ENCODE measurements at places on chromosomes 13 and 19.

DNA sequence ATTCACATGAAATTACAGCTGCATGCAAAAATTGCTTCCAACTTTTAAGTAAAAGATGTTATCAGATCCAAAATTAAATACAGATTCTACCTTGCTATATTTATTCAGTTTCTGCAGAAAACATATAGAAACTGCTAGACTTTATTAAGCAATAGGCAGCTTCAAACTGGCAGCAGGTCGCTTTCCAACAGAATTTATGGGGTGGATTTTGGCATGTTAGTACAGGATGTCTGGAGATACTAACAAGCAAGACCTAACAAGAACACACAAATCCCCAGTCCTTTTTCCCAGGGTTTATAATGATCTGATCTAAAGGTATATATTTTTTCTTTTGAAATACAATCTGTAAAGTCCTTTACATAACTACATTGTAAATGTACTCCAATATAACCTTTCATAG is 27.5 kb downstream of the TBC1D4 start:
- no peak for DNase-seq

DNA sequence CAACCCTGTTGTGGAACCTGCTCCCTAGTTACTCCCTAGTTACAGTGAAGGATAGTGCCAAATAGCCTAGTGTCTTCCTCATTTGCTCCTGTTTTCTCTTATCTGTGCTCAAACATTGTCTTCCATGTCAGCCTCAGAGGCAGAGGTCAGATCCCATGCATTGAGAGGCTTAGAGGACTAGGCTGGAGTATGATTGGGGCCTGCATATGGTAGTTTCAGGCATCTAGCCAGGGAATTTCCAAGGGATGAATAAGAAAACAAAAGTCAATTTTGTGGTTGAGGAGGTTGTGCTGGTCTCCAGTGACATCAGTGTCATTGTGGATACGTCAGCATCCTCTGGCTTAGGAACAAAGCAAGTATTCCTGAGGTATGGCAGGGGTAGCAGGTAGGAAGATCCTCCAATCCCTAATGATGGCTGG is 9.4 kb downstream of the ZNF546 start:
- no peak for DNase-seq

DNA sequence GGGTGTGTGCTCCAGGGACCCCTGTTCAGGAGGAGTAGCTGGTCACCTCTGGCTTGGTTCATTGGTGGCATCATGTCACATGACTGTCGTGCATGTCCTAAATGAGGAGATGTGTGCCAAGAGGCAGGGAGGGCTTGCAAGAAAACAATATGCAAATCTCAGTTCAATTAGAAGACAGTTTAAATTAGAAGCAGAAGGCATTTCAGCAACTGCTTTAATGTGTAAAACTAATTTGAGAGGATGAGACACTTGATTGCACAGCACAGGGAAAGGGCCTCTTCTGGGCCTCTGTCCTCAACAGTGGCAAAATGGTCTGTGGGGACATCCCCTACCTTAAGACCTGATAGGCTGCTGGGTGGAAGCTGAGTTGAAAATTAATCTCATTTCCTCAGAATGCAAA is 54.6 kb downstream of the SPATA13 start:
- DNase-seq, result no peak

- no peak for DNase-seq
Measured at GRCh38 chr19:2274931-2275535, 6.9 kb downstream of the PEAK3 start.

- no peak for DNase-seq
Measured at GRCh38 chr13:95360464-95361097, 59.3 kb upstream of the ABCC4 start.

GRCh38 chr19:19278315-19278714 is 5.2 kb upstream of the TM6SF2 start:
- DNase-seq, result no peak

DNA sequence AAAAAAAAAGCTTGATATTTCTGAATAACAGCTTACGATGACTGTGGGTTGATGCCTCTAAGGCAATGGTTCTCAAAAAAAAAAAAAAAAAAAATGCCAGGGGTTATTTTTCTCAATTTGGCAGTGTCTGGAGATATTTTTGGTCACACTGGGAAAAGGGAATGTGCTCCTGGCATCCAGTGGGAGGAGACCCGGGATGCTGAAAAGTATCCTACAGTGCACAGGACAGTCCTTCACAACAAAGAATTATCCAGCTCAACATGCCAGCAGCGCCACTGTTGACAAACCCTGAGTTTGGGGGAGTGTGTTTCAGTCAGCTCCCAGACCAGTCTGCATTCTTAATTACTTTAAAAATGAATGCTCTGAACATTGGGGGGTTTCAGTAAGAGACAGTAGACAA is 54.5 kb downstream of the FLT3 start:
- no peak for DNase-seq

DNA sequence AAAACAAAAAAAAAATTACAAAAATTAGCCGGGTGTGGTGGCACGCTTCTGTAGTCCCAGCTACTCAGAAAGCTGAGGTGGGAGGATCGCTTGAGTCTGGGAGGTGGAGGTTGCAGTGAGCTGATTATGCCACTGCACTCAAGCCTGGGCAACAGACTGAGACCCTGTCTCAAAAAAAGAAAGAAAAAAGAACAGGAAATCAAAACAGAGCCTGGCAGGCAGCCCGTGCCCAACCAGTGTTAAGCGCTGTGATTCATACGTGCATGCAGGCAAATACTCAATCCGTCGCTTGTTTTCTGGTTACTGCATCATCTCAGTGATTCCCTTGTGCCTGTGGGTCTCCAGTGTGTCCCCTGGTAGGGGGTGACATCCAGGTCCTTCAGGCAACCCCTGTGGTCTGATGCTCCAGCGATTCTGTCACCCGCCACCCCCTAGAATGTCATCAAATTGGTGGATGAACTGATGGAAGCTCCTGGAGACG is 18.1 kb downstream of the DDX39A start:
- DNase-seq, result no peak

- DNase-seq, result no peak
Measured at GRCh38 chr13:50928659-50929462, 19.3 kb downstream of the RNASEH2B start.

DNA sequence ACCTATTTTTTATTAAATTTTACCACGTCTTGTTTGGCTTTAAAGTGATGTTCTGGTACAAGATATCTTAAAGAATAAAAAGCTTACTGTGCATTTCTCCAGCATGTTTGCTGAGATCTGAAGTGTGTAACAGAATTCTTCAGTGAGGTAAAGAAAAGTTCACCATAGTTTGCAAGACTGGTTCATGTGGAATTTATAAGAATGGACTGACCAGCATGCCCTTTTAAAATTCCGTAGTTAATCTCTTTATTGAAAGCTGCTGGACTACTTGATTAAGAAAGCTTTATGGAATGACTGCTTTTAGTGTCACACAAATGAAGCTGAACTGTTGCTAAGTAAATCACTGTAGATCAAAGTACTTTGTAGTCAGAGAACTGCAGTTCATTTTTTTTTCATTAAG is 119.2 kb downstream of the GPC6 start:
- DNase-seq, result no peak

- no peak for DNase-seq
Measured at GRCh38 chr13:28754698-28755545, 36.2 kb upstream of the SLC46A3 start.

DNA sequence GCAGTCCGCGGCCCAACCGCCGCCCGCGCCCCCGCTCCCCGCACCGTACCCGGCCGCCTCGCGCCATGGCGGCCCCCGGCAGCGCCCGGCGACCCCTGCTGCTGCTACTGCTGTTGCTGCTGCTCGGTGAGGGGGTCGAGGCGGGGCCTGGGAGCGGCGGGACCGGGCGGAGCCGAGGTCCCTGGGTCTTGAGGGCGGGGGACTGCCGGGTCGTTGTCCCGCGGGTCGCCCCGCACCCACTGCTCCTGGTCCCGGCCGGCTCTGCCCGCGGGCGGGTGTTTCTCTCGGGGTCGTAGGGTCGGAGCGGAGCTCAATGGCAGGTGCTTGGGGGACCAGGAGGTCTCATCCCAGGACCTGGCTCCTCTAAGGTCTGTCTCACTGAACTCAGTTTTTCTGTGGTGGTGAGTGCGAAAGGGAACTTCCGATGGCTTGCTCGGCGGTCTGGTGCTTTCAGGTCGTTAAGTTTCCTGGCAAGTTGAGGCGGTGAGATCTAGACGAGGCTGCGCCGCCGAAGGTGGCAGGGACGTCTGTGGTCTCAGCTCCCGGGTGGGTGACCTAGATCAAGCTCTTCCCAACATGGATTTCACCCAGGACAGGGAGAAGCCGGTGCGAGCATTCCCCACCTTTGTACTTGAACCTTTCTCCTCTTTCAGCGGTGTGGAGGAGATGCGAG is 467 bp downstream of the LAMP1 start:
- DNase-seq, result no peak

GRCh38 chr19:46068345-46069258 is 27.8 kb upstream of the IGFL4 start:
- DNase-seq, result no peak

GRCh38 chr19:37095859-37096258 is 17.6 kb downstream of the ZNF420 start:
- DNase-seq, result no peak

DNA sequence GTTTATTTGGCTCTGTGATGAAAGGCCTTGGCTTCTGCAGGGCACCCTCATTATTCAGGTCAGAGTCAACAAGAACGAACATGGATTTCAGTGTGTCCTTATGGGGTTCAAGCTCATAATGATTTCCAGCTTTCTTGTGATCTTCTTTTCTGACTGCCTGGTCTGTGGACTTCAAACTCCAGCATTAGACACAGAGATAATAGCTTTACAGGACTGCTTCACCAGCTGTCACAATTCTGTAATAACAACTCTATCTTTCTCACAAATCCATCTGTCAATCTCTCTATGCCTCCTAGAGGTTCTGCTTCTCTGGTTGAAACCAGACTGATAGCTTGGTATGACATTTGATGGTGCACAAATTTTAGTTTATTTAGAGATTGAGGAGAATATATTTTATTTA is 13.1 kb upstream of the SLITRK6 start:
- no peak for DNase-seq

- no peak for DNase-seq
Measured at GRCh38 chr13:94513026-94513425, 33.5 kb upstream of the DCT start.

DNA sequence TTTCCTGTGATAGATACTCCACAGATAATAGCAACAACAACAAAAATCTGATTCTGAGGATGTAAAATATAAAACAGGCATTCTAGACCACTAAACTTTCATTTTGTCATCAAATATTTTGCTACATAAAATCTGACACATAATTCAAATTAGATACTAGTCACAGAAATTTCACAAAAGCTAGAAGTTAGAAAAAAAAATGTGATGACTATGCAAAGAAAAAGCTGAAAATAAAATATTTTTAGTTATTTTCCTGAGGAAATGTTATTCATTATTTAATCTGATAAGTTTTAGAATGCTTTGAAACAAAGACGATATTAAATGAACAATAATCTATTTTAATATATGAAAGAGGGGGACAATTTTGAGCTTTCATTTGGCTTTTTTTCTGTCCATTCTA is 357.2 kb downstream of the SLITRK6 start:
- DNase-seq, result no peak

DNA sequence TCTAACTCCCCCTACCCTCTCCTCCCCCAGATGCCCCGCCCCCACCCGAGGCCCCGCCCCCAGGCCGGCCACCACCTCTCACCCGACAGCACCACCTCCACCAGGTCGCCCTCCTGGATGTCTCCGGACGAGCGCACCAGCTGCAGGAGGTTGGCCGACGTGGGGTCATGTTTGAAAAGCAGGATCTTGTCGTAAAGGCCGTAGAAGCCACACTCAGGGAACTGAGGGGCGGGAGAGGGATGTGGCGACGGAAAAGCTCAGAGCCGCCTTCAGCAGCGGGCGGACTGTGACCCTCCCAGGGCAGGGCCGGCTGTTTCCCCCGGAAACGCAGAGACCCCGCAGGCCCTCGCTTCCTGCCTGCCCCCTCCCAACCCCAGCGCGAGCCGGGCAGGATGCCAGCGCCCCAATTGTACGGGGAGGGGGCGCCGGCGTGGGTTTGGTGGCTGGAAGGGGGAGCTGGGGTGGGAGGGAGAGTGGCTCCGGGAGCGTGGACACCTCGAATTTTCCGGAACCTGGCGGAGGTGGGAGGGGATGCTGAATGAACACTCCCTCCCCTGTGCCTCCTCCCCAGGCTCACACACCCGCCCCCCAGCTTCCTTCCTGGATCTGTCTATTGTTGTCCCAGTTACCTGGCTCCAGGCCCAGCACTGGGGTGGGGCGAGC is 3.0 kb downstream of the PRKD2 start:
- DNase-seq, result peak; percentile 49
